Choroid plexus epithelial cell (primary cell): ENCODE measurements at places on chromosomes 6 and 20.

DNA sequence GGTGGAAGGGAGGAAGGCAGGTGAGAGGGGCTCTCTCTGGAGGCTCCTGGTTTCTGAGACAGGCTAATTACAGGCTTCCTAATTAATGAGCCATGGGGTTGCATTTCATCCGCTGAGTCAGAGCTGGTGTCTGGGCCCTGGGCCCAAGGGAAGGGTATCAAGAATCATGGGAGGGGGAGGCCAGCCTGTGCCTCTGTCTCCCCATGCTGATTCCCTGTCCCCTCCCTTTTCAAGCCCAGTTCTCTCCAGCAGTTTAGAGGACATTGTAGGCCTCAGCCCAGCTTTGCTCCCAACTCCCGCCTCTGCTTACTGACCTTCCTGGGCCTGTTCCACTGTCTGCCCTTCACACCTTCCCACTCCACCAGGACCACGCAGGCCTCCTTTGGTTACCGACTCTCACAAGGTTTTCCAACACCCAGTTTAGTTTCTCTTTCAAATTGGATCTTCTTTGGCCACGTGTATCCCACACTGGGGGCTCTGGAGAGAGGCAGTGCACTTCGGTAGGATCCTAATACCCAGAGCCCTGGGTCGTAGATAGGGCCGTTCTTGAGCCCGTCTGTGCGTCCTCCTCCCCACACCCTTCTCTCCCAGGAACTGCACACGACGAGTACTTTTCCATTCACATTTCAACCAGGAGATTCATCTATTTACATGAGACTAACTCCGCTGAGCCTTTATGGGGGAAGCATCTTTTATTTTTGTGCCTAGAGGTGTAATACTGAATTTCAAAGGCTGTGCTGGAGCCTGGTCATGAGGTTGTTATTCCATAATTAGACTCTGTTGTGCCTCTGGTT is 18.2 kb upstream of the AVP start:
- no peak for DNase-seq

- no peak for DNase-seq
Measured at GRCh38 chr6:18261877-18262276, 2.5 kb downstream of the DEK start.

DNA sequence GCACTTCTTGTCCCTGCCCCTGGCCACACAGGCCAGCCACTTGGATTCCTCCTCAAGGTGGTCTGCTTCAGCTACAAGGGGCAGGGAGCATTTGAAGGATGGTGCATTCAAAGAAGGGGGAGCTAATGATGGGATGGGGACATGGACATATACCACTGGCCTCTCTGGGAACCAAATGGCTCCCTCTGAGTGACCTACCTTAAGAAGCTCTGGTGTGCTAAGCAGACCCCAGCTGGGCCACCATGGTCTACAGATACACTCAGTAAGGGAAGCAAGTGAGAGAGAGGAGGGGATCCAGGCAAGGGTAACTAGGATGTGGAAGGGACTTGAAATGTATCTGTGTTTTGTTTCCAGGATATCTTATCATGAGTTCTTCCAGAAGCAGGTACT is 62.4 kb downstream of the TTI1 start:
- DNase-seq, result no peak

DNA sequence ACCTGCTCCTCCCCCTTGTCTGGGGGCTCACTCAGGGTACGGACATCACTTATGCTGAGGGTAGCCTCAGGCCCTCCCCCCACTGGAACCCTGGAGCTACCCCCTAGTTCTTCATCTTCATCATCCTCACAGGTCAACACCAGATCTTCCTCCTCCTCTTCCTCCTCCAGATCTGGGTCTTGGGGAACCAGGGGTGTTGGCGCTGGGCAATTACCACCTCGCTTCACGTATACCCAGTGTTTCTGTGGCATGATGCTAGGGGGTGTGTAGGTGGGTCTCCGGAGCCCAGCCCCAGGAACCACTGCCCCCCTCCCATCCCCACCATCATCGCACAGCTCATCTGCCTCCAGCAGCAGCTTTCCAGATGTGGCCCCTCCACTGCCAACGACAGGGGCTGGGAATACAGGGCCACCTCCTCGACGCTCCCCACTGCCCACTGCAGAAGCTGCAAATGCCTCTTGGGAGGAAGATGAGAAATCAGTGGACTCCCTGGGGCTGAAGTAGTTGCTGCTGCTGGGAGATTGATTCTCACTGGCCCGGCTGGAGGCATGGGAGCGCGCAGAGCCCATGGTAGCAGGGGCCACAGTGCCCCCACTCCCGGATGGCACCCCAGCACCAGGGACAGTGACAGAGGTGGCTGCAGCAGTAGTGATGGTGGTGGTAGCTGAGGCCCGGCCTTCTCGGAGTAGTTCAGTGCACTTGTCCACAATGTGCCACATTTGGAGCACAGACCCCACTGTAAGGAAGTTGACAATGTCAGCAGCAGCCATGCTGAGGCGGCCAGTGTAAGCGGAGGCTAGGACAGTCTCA is 1.5 kb downstream of the ZBTB22 start:
- no peak for DNase-seq

DNA sequence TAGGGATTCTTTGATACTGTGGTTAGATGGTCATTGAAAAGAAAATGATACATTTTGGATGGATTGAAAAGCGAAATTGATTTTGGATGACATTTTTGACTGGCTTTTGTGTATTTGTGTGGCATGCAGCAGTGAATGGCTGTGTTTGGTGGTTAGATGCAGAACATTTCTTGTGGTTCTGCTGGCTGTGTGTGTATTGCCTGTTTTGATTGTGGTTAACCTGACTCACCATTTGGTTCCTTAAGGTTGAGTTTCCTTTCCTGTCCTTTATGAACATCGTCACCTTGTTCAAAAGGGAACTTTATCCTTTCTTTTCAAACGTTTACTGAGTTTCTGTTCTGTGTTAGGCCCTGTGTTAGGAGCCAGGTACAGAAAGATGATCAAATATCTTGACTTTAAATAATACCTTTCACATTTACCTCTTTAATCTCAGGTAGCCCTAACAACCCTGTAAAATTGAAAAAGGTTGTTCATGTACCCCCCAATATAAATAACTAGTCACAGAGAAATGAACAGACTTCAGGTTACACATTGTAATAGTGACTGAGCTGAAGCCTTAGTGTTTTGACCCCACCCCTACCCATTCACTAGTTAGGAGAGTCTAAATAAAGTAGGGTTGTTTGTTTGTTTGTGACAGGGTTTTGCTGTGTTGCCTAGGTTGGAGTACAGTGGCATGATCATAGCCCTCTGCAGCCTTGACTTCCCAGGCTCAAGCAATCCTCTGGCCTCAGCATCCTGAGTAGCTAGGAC is 23.8 kb downstream of the ANKS1A start:
- peak; percentile 84 for DNase-seq

GRCh38 chr6:153031335-153031955 is 28.9 kb upstream of the MTRF1L start:
- peak; percentile 34 for DNase-seq

DNA sequence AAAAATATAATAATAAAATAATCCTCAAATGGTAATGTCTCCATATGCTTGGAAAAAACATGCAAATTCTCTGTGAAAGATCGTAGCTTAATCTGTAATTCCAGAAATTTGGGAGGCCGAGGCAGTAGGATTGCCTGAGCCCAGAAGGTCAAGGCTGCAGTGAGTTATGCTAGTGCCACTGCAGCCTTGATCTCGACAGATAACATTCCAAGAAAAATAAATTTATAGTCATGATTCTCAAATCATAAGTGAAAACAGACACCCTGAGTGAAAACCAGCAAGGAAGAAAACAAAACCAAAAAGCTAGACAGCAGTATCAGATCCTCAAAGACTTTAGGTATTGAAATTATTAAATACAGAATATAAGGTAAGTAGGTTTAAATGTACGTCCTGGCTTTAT is 3.8 kb upstream of the MUC21 start:
- DNase-seq, result no peak

DNA sequence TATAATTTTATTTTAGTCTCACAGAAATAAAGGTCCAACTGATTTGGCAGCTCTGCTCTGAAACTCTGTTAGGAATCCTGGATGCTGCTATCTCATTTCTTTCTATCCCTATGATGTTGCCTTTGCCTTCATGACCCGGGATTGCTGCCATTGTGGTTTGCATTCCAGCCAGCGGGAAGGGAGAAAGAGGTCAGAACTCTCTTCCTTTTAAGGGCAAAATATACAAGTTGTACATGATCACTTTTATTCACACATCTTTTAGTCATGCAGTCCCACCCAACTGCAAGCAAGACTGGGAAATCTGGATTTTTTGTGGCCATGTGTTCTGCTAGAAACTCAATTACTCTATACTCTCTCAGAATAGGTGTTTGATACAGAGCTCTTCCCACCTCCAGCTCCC is 263.1 kb upstream of the ZFP64 start:
- peak; percentile 56 for DNase-seq

DNA sequence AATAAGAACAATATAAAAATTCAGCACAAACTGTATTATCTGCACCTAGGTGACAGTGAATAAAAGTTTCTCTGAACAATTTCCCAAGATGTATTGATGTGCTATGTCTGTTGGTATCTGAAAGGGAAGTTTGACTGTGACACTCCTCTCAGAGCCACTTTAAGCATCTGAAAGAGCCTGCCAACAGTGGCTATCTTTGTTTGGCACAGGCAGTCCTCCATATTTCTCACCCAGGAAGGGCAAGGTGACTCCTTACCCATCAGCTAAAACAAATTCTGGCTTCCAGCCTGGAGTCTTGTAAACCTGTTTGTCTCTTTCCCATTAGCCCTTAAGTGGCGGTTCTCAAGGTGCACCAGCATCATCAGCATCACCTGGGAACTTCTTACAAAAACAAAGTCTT is 122.4 kb upstream of the VGLL2 start:
- DNase-seq, result no peak

GRCh38 chr6:83735461-83735860 is 26.6 kb upstream of the SNAP91 start:
- DNase-seq, result no peak

DNA sequence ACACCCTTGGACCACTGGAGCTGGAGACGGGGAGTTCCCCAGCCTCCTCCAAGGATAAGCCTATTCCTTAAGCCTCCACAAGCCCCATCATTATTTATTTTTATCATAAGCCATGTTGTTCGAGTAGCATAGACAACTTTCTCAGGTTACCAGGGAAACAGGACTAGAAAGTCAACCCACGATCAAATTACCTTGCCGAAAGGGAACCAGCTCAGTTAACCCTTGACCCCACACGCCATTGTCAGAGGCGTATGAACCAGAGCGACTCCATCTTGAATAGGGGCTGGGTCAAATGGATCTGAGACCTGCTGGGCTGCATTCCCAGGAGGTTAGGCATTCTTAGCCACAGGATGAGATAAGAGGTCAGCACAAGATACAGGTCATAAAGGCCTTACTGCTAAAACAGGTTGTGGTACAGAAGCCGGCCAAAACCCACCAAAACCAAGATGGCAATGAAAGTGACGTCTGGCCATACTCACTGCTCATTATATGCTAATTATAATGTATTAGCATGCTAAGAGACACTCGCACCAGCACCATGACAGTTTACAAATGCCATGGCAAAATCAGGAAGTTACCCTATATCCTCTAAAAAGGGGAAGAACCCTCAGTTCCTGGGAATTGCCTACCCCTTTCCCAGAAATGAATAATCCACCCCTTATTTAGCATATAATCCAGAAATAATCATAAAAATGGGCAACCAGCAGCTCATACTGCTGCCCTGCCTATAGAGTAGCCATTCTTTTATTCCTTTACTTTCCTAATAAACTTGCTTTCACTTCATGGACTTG is 22.4 kb downstream of the SYNJ2 start:
- peak; percentile 45 for DNase-seq

GRCh38 chr6:22008248-22008836 is 288.5 kb downstream of the PRL start:
- DNase-seq, result no peak

GRCh38 chr20:35293303-35294292 is 1.4 kb upstream of the FAM83C start:
- DNase-seq, result no peak

- peak; percentile 89 for DNase-seq
Measured at GRCh38 chr20:48025051-48025515, 239.8 kb upstream of the SULF2 start.

DNA sequence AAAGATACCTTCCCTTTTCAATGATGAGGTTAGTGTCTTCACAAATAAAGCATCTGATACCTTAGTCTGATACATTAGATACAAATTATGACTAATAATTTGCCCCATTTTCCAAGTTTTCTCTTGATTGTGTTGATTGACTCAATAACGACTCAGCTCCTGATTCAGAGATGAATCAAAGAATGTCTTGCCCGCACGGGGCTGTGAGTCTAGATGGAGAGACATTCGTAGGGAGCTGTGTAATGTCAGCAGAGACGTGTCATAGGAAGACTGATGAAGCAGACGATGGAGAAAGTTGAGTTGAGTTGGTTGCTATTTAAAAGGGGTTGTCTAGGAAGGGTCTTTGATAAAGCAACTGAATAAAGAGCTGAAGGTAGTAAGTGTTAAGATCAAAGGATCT is 78.2 kb downstream of the TSHZ2 start:
- no peak for DNase-seq

GRCh38 chr20:63151554-63152321 is 64.2 kb downstream of the YTHDF1 start:
- DNase-seq, result peak; percentile 18

DNA sequence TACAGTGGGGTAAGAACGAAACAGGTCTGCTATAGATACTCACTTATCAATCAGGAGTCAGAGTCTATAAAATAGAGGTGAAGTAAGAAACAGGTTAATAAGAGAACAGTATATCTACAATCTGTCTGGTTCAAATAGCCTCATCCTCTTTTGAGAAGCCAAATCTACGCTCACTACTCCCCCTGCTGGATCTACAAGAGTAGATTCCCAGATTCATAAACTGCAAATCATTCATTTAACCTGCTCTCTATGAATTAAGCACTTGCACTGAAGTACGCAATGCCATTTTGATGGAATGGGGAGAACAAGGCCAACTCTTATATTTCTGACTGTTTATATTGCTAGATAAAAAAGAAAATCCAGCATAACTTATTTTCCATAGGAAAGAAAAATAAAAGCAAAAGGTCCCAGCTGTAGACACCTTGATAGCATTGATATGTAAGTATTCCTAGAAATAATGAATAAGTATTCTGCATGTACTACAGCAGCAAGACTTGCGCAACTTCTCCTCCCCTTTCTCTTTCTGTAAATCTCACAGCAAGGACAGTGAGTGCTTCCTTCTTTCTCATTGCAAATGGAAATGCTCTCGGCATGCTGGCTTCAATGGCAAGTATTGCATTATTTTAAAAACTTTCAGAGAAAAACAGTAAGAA is 92.3 kb downstream of the RFX6 start:
- peak; percentile 80 for DNase-seq

GRCh38 chr6:17473554-17473953 is 80.2 kb downstream of the CAP2 start:
- no peak for DNase-seq

GRCh38 chr6:133958791-133959190 is 5.8 kb downstream of the TBPL1 start:
- DNase-seq, result no peak

DNA sequence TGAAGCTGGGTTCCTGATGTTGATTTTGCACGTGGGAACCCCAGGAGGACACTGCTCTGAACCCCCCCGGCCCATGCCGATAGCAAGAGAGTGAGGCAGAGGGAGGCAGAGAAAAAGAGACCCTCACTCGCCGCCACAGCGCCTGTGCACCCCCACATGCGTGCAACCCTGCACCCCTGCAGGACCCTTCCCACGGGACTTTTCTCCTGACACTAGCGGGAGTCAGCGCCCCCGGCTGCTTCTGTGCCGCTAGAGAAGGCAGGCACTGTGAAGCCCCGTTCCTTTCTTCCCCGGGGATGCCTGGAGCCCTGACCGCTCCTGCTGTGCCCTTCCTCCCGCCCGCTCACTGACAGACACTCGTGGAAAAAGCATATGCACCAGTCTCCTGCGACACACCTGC is 67.4 kb downstream of the GMPR start:
- no peak for DNase-seq

GRCh38 chr20:62366370-62367135 is 559 bp downstream of the LAMA5 start:
- no peak for DNase-seq

- DNase-seq, result no peak
Measured at GRCh38 chr6:31935021-31935420, 7.5 kb downstream of the C2 start.
